ENCODE measurements at places on chromosomes 1 and 21. TPM values are rescaled to one million over a fixed set of nuclear protein-coding genes. Genes with fewer than 3 reads are reported as not detected.

CACNA1E gene
- 77.4 TPM for total RNA-seq

C2CD2 gene
- 8.3 TPM for total RNA-seq

DNA sequence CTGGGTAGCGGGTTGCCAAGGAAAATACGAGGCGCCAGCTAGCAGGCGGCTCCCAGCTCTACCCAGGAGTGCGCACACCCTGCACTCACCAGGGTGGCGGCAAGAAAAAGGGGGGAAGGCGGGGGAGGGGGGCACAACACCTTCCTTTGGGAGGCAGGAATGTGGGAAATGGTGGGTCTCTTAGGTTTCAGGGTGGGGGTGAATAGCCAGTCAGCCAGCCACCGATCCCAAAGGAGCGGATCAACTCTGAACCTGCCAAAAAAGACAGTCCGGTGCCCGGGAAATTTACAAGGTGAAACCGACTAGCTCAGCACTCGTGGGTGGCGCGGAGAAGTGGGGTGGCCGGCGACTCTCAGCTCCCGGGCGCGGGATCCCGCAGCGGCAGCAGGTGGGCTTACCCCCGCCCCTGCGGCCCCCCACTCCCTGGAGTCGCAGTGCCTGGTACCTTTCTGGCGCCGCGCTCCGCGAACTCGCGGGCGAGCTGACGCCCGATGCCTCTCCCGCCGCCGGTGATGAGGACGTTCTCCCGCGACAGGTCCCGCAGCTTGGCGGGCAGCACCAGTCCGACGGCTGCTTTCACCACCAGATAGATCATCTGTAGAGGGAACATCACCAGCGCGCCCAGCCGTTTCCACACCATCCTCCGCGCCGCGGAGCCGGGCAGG lies 1.2 kb downstream of the DHRS3 start:
- no peak for DNase-seq

- no peak for DNase-seq
Measured at GRCh38 chr1:31413405-31414001, 490 bp downstream of the SERINC2 start.

- peak; percentile 57 for DNase-seq
Measured at GRCh38 chr1:201708085-201708512, 120.9 kb upstream of the IPO9 start.
